ENCODE measurements at places on chromosomes 1 and 21.
A peak's percentile ranks its signal among the peaks of the same experiment; 100 is the strongest.

GRCh38 chr1:188514917-188515316 lies 1686.2 kb downstream of the PLA2G4A start:
- DNase-seq: no peak

DNA sequence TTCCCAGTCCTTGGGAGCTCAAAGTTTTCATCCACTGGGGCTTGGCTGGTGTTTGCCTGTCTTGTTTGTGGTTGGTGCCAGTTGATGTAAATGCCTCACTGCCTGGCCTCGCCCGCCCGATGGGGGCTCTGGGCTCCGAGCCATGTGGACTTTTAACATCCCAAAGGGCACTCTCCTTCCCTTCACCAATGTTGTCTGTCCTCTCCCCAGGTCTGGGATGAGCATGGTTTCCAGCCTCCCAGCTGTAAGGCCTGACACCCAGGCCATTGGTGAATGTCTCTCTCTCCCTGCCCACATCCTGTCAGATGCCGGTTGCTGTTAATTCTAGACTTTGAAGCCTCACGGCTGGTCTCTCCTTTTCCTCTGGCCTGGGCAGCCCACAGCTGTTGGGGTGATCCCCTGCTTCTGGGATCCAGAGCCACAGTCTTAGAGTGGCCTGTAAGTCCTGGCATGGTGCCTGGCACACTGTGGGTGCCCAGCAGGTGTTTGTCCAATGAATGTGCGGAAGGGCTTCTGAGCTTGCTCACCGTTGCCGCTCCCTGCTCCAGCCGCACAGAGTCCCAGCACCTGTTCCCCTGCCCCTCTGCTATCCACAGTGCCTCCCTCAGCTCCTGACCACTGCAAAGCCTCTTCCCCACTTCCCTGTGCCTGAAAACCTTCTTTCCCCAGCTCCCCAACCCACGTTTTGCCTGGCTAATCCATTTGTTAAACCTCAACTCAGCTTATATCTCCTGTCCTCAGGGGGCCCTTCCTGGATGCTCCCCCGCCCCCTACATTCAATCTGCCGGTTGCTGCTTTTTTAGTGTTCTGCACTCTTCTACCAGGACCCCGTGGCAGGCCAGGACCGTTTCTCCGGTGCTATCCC lies 3.3 kb upstream of the C1orf174 start:
- no peak for DNase-seq

GRCh38 chr1:49026230-49026811 lies 249.6 kb upstream of the BEND5 start:
- no peak for DNase-seq

GRCh38 chr1:226557424-226557823 lies 8.9 kb downstream of the STUM start:
- DNase-seq: no peak

DNA sequence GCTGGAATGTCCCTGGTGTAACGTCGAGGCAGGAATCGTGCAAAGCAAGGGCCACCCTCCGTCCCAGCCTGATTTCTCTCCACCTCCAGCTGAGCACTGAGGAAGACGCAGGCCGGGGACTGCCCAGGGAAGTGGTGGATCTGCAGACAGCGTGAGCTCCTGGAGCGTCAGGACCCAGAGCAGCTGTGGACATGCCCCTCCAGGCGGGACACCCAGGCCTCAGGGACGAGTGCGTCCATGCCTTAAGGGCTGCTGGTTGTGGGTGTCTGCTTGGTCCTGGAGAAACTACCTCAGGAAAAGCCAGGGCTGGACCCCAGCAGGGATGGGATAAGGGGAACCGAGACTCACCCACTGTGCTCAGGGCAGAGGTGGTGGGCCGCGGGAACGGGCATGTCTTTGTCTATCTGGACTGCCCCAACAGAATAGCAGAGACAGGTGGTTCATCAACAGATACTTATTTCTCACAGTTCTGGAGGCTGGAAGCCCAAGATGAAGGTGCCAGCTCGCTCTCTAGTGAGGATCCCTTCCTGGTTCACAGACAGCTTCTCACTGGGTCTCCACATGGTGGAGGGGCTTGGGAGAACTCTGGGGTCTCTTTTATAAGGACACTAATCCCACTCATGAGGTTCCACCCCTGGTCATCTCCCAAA lies 5.8 kb upstream of the MMEL1 start:
- no peak for DNase-seq

- no peak for DNase-seq
Observed at GRCh38 chr1:23522244-23522982, 8.6 kb downstream of the E2F2 start.

DNA sequence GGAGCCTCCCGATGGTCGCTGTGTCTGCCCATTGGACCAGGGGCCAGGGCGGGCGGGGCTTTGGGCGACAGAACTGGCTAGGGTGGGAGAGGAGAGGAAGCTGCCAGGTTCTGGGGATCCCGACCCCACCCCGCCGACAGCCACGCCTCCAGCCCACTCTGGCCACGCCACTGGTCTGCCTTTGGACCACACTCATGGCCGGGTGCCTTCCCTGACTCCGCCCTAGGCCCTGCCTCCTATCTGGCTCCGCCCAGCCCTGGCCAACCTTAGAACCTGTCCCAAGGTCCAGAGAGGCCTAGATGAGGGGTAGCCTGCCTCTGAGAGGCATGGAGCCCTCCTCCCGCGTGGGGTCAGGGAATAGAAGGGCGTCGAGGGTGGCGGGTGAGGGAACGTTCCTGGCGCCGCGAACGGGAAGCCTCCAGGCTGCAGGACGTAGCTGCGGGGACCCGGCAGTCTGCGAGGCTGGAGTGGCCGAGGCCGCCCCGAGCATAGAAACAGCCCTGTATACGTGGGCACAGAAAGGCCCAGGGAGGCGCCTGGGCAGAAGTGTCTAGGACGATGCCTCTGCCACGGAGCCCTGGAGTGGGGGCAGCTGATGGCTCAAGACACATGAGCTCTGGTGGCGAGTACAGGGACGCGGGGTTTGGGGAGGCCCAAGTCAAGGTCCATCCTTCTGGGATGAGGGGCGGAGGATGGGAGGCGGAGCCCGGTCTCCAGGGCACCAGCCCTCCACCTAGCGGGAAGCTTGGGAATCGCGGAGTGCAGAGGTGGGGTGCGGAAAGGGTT lies 11.5 kb upstream of the COL16A1 start:
- DNase-seq: peak; percentile 26

DNA sequence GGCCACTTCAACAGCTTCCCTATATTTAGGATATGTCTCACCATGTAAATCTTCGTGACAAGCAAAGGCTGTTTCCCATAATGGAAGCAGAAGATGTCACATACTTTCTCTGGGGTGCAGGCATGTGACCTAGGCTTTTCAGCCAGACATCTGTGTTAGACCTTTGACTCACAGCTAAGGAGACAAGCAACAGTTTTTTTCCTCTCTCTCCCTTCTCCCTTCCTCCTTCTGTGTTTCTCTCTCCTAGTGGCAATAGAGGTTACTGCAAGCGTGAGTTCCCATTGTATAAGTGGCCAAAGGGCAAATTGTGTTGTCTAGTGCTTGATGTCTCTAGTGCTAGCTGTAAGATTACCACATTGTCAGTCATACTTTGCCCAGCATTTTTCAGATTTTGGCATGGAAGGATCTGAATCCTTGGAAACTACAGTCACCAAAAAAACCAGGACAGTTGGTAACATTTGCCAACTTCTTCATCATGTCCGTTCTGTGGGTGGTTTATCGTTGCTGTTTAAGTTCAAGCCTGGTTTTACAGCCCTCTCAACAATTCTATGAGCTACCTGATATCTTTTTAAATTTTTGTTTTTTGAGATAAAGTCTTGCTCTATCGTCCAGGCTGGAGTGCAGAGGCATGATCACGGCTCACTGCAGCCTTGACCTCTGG lies 44.4 kb upstream of the RABGAP1L start:
- DNase-seq: peak; percentile 10

- no peak for DNase-seq
Observed at GRCh38 chr1:68795956-68796355, 299.1 kb upstream of the DEPDC1 start.

GRCh38 chr1:211247921-211248320 lies 11.2 kb upstream of the RCOR3 start:
- DNase-seq: no peak

GRCh38 chr21:45336870-45337269 lies 49.2 kb upstream of the POFUT2 start:
- no peak for DNase-seq

DNA sequence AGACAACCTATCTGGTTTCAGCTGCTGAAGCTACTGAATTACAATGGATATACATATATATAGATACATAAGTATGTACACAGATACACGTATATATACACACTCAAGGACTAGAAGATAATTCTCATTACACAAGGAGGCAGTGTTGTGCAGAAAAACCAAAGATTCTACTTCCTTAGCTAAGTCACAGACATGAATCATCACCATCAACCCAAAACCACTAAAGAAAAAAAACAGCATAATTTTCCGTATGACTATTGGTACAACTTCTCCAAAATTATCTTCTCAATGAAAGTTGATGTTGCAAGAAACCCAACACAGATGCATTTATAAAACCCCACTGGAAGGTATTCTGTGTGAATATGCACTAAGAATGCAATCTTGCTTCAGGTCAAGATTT lies 36.8 kb upstream of the RPF1 start:
- no peak for DNase-seq

Measured in activated T-cell treated with anti-CD3 and anti-CD28 coated beads for 24 hours (primary cell).